NCI-H345 (cell line): ENCODE measurements at places on chromosomes 16 and 17.
A peak's percentile ranks its signal among the peaks of the same experiment; 100 is the strongest.

GRCh38 chr17:82656266-82656665 is 8.0 kb upstream of the WDR45B start:
- no peak for DNase-seq

DNA sequence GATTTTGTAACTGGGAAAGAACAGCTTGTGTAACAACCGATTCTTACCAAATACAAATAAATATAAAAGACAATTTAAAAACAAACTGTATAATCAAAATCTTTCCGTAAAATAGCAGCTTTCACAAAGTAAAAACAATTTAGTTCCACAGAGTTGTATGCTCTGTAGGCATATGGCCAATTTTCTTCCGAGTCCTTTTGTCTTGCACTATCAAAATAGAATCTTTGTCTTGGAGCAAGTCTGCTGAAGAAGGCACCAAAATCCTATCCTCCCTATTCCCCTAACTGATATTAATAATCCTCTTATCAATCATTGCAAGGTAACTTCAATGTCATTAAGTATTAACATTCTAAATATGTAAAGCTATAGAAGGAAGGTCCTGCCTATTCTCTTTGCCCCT is 7.6 kb downstream of the THUMPD1 start:
- DNase-seq: no peak

GRCh38 chr16:72902206-72902605 is 145.7 kb downstream of the ZFHX3 start:
- DNase-seq: no peak

DNA sequence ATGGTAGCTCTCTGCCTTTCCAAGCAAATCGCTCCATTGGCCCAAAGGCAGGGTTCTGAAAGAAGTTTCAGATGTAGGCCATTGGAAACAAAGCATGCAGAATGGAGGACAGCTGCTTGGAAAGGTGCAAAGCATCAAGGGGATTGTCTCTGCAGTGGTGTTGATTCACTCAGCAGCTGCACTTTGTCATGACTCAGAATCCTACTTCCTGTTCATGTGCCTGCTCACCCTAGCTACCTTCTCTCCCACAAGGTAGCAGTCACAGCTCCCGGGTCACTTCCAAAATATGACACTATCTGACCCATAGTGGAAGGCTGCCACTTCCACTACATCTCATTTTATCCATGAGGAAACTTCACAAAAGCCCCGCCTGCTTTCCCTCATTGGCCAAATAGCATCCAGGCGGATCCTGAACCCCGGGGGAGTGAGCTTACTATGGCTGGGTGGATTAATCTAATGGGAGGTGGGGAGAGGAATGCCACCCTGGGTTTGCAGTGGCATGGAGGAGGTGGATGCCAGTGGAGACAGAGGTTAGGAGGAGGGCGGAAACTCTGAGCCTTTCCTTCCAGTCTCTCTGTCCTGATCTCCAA is 74.7 kb upstream of the NKD1 start:
- no peak for DNase-seq

DNA sequence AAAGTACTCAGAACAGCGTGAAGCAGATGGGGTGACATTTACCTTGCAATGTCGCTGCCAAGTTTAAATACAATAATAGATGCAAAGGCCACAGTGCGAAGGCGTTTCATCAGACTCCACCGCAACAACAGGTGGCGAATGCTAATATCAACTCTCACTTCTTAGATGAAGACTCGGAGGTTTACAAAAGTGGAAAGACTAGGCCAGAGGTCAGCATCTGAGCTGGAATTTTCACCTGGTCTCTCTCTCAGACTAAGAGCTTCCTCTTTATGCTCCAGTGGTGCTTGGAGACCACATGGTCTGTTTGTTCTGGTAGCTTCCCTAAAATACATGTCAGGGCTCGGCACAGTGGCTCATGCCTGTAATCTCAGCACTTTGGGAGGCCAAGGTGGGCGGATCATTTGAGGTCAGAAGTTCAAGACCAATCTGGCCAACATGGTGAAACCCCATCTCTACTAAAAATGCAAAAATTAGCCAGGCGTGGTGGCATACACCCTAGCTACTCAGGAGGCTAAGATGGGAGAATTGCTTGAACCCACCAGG is 169.1 kb downstream of the XYLT1 start:
- DNase-seq: no peak

DNA sequence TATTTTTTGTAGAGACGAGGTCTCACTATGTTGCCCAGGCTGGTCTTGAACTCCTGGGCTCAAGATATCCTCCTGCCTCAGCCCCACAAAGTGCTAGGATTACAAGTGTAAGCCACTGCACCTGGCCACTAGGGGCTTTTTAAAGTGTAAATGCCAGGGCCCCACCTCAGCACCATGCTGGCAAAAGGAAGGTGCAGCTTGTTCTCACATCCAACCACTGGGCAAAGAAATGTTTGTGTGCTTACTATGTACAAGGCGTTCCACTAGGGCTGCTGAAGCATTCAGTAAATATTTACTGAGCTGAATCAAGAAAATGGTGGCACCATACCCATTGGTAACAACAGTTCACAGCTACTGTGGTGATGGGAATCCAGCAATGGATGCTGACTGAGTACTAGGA is 22.6 kb downstream of the COG1 start:
- DNase-seq: peak; percentile 49

DNA sequence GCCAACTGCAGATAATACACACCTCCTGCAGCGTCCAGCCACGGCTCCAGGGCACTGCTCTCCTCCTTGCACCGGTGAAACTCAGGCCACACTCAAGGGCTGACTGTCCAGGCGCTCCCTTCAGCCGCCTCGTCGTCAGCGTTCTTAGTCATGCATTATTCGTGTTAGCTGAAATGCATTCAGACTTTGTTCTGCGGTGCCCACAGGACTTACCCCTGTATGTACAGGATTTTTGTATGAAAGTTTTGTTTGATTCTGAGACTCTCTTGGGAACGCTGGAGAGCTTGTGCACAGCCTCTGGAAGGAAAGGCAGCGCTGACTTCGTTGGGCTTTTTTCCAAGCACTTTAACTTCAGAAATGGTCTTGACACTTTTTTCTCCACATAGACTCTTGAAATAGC is 22.1 kb downstream of the CIBAR2 start:
- no peak for DNase-seq

- no peak for DNase-seq
Observed at GRCh38 chr16:66970775-66971720, 10.0 kb downstream of the CES3 start.

DNA sequence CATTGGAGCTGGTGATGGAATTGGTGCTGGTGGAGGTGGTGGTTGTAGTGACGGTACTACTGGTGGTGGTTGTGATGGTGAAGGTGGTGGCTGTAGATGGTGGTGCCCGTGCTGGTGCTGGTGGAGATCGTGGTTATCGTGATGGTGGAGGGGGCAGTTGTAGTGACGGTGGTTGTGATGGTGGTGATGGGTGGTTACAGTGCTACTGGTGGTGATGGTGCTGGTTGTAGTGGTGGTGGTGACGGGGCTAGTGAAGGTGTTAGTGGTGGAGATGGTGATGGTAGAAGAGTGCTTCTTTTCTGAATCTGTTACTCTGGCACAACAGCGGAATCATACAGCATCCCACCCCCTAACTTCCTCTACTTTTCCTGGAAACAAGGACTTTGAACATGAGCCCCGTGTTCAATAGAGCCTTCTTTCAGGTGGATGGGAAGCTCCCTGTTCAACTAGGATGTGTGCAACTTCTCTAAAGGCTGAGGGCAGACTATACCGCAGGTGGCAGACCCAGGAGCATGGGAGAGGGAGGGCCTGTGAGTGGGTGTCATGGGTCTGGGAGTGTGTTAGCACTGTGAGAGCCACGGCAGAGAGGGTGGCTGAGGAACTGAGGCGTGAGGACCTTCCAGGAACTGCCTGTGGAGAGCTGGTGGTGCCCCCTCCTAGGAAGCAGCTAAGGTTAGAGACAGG is 8.2 kb downstream of the TBX21 start:
- peak; percentile 64 for DNase-seq

GRCh38 chr17:67336859-67337258 is 29.5 kb downstream of the PSMD12 start:
- DNase-seq: no peak
